ENCODE measurements at places on chromosomes 12 and 14.

GRCh38 chr12:40325349-40325960 lies 100.7 kb downstream of the LRRK2 start:
- no peak for DNase-seq

- no peak for DNase-seq
Observed at GRCh38 chr14:92897922-92898565, 24.9 kb upstream of the CHGA start.

GRCh38 chr14:96592591-96593386 lies 90.6 kb downstream of the PAPOLA start:
- peak; percentile 52 for DNase-seq

- no peak for DNase-seq
Observed at GRCh38 chr12:7499636-7500035, 3.9 kb downstream of the CD163 start.

- no peak for DNase-seq
Observed at GRCh38 chr12:38399711-38400206, 83.2 kb downstream of the ALG10B start.

DNA sequence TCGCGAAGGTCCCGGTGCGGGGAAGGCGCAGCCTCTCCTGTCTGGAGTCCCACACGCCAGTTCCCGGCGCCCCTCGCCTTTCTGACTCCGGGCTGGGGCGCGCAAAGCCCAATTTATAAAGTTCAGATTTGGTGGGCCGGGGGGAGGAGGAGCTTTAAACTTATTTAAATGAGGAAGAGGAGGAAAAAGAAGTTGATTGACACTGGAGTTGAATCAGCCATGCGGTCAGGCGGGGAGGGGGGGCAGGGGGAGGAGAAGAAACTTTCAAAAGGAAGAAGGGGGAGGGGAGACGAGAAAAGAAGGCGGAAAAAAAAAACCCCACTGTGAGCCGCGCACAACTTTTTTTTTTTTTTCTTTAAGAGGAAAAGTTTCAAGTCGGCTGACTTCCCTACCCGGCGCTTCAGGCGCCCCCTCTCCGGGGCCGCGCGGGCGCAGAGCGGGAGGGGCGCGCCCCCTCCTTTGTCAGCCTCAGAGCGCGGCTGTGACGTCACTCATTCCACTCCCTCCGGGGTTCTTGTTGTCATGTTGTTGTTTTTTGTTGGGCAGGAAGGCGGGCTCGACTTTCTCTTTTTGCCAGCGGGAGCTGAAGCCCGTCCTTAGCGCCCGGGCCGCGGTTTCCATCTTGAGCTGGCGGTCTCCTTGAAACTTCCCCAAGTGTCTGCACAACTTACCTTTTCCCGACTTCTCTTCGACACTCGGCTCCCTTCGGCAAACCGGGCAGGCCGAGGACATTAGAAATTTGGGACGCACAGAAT lies at the start of gene ZFP36L1:
ZFP36L1 (minus strand) TSS at position 89 of the 755 bp plus-strand sequence. CDS start 129 bp downstream, outside the sequence.
- DNase-seq, result peak; percentile 95

DNA sequence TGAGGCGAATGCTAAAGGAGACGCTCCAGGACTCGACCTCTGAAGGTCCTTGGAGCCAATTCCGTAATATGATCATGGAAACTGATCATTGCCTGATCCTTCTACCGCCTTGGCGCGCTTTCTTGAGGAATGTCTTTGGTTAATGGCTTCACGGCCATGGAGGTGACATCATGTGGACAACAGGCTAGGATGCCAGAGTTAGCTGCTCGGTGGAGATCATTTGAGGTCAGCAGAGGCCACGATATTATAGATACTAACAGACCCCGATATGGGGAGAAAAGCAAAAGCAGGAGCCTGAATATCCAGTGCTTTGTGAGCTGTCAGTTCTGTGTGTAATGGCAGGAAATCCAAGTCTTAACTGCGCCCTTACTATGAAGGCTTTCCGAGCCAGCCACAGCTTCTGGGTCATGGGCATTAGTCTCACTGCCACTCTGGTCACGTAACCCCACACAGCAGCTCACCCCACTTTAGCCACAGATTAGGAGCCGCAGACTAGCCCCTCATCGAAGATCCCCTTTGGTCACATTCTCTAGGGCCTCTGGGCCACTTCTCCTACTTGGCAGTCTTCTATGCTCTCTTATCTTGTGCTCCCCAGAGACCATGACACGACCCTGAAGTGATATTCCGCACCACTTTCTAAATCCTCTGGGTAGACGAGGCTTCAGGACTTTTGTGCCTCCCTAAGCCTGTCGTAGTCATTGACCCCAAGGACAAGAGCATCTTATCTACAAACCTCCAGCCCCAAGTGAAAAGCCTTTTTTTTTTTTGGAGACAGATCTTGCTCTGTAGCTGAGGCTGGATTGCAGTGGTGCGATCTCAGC lies 724 bp upstream of the CS start:
- DNase-seq, result no peak

- no peak for DNase-seq
Observed at GRCh38 chr12:111942557-111942956, 70.4 kb downstream of the TMEM116 start.

DNA sequence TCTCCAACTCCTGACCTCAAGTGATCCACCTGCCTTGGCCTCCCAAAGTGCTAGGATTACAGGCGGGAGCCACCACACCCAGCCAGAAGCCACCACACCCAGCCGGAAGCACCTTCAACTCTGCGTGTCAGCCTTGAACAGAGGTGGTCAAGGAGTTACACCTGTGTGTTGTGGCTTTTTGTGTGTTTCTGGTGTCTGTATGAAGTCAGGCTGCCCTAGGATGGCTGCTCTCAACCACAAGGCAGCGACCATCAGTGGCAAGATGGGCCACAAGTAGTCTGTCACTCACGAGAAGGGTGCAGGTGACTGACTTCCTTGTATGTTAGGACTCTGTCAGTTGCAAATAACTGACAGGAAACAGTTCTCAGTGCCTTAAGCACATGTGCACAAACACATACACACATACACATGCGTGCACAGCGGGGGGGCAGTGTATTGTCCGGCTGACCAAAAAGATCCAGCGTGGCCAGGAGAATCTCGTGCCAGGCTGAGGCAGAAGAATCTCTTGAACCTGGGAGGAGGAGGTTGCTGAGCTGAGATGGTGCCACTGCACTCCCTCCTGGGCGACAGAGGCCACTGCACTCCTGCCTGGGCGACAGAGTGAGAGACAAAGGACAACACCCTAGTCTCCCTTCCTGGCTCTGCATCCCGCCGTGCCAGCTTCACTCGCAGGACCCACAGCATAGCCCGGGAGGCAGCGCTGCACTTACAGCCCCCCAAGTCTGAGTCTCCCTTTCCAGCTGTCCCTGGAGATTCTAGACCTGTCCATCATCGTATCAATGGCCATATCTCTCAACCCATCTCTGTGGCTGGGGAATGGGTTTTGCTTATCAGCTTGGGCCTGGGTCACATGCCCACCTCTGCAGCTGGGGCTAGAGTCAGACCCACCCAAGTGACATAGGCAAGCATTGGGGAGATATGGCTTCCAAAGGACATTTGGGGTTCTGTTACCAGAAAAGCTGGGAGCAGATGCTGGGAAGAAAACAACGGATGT lies 13.7 kb downstream of the P2RX4 start:
- no peak for DNase-seq

DNA sequence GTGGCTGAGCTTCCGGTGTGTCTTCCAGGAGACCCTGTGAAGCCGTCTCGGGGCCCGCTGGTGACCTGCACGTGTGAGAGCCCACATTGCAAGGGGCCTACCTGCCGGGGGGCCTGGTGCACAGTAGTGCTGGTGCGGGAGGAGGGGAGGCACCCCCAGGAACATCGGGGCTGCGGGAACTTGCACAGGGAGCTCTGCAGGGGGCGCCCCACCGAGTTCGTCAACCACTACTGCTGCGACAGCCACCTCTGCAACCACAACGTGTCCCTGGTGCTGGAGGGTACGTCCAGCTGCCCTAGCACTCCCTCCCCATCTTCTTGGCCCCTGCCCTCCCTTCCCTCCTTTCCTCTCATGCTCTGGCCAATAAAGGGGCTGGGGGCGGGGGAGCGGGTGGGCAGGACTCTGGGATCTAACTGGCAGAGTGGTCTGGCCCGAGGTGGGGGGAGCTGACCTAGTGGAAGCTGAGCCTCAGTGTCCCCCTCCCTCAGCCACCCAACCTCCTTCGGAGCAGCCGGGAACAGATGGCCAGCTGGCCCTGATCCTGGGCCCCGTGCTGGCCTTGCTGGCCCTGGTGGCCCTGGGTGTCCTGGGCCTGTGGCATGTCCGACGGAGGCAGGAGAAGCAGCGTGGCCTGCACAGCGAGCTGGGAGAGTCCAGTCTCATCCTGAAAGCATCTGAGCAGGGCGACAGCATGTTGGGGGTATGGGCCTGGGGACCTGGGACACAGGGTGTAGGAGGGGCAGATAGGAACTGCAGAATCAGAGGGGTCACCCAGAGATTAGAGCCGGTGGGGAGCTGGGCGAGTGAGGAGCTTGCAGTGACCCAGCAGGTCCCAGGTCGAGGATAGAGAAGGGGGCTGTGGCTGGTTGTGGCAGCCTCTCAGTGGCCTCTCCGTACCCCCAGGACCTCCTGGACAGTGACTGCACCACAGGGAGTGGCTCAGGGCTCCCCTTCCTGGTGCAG lies 6.0 kb downstream of the ACVRL1 start:
- no peak for DNase-seq

DNA sequence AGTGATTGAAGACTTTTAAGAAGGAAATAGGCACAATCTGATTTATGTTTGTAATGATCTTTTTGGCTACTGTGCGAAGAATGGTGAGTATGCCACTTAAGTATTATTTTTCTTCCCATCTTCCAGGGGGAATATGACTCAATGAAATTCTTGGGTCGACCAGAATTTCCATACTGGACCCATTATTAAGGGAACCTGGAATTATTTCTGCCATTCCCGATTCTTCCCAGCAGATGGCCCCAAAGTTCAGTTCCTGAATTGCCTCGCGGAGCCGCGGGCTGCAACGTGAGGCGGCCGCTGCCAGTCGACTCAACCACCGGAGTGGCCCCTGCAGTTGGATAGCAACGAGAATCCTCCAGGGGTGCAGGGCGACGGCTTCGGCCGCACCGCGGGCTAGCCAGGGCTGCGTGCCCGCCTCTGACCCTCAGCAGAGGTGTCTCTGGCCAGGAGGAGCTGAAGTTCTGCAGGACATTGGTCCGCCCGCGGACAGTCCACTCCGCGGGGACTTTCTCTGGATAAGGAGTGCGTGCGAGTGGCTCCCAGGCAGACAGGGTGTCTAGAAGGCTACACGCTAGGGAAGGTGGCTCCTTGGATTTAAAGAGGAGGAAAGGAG lies 628 bp upstream of the TSHR start:
- DNase-seq, result peak; percentile 71

DNA sequence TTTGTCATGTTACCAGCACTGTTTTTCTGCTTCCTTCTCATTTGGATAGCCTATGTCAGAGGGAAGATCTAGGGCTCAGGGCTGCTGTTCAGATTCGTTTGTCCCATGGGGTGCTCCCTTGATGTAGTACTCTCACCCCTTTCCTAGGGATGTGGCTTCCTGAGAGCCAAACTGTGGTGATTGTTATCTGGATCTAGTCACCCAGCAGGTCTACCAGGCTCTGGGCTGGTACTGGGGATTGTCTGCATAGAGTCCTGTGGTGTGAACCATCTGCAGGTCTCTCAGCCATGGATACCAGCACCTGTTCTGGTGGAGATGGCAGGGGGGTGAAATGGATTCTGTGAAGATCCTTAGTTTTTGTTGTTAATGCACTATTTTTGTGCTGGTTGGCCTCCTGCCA lies 5.5 kb upstream of the SERPINA11 start:
- DNase-seq, result no peak

DNA sequence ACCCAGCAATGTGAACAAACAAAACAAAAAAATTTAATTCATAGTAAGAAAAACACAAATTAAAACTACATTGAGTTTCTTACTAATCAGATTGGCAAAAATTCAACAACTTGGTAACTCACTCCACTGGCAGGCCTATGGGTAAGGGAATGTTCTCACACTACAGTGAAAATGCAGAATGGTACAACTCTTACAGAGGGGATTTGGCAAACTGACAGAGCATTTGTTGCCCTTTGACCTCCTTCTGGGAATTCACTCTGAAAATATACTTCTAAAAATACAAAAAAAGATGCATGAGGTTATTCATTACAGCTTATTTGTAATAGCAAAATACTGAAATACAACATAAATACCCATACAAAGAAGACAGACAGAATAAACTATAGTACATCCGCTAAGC lies 32.8 kb downstream of the ABCD2 start:
- DNase-seq, result no peak

GRCh38 chr14:46108228-46108627 lies 543.4 kb downstream of the RPL10L start:
- DNase-seq, result no peak

GRCh38 chr14:38280081-38280480 lies 24.2 kb upstream of the CLEC14A start:
- DNase-seq, result no peak

DNA sequence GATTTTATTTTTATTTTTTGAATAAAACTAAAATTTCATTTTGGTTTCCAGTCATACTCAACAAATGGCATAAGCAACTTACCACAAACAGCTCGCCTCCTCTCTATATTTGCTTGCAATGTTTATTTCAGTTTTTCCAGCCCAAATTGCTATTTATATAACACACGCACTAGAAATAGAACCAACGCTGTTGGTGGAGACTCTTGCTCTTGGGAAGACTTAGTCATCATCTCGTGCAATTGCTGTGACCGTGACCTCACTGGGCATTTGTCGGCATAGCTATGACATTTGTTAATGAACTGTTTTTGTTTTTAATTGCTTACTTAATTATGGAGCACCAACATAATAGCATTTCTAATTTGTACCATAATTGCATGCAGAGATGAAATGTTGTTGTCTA lies 153.1 kb upstream of the OTX2 start:
- DNase-seq, result no peak

DNA sequence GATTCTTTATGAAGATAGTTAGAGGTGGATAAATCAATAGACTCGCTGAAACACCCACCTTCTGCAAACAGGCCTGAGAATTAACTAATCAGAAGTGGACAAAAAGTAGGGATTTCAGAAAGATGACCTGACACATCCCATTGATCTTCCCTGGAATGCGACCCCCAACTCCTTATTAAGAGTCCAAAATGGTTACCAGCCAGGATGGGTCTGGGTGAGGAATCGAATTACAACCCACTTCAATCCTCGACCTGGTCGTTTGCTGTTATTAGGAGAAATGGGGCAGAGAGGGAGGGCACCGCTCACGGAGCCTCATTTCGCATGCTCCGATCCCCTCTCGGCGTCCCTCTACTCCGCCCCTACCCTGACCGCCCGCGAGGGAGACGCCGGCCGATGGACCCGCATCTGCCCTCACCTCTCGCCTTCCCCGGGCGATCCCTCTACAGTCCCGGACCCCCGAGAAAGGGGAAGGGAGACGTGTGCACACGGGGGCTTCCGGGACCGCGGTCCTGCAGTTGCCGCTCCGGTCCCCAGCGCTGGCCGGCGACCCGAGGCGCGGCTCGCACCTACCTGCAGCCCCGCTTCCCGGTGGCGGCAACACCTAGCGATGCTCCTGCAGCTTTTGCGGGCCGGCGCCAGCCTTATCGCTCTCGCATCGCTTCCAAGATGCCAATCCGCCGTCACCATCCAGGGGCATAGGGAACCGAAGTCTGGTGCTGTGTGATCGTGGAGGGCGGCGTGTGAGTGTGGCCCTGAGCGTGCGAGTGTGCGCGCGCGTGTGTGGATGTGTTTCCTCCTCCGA lies 69.3 kb upstream of the USP15 start:
- DNase-seq, result no peak

DNA sequence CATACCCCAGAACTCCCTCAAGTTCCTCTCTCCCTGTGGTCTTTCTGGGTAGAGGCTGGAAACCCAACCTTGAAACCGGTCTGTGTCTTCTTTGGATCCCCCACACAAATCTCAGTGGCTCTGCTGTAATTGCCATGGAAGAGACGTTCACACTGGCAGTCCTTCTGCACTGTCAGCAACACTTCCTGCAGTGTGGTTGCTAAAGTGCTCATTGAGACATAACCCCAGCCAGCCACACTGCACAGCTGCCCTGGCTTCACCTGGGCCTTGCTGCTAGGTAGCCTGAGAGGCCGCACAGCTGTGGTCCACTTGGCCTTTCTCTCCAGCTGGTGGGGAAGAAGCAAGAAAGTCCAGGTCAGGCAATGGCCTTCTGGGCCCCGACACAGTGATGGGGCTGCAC lies 2.4 kb downstream of the GZMH start:
- DNase-seq, result no peak

All from activated CD4-positive, alpha-beta T cell treated with anti-CD3 and anti-CD28 coated beads, Interleukin-2, amount 50 U/mL, for 1 hour (primary cell).